AG20443 (cell line): ENCODE measurements at places on chromosomes 7 and 10.
A peak's percentile ranks its signal among the peaks of the same experiment; 100 is the strongest.

- DNase-seq = no peak
Observed at GRCh38 chr10:130354976-130355795, 219.0 kb downstream of the GLRX3 start.

DNA sequence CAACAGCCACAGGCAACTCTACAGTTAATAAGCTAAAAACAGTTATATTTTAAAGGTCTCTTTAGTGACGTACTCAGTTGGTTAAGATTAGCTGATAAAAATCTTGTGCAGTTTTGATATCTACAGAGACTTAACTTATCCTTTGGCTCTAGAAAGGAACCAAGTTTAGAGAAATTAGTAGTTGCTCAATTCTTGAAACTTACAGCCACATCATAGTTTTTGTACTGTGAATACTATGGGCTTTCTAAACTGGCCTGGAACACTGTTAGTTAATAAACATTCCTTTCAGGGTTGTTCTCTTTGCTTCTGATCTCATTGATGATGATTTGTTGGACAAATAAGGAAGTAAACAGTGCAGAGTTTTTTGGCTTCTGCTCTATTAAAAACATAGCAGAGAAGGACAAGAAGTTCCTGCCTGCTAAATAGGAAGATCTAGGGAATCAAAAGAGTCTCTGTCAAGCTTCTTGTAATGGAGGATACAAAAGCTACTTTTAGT, 73.1 kb downstream of the MKLN1 start:
- peak; percentile 20 for DNase-seq

- peak; percentile 80 for DNase-seq
Observed at GRCh38 chr10:123043409-123043925, 34.7 kb downstream of the ACADSB start.

DNA sequence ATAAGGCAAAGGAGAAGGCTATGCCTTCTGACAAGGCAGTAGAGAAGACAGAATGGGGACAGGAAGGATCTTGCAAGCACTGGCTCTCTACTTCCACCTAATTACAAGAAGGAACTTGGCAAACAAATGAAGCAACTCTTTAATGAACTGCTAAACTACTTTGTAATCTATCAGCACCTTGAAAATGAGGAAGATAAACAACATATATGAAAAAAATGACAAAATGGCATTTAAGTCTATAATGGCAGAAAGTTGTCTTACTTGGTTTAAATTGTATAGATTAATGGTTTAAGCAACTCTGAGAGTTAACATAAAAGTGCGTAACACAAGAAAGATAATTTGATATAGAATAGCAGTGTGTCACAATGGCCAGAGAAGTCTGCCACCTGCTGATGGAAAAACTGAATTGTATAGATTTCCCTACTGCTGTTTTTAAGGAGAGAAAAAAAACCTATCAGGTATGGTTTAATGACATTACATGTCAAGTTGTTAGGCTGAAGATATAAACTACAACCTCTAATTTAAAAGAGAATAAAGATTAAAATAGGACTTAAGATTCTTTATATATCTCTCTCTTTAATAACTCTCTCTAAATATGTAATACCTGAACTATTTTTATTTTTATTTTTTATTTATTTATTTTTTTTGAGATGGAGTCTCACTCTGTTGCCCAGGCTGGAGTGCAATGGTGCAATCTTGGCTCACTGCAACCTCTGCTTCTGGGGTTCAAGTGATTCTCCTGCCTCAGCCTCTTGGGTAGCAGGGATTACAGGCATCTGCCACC, 11.8 kb downstream of the NT5C3A start:
- DNase-seq = peak; percentile 27

DNA sequence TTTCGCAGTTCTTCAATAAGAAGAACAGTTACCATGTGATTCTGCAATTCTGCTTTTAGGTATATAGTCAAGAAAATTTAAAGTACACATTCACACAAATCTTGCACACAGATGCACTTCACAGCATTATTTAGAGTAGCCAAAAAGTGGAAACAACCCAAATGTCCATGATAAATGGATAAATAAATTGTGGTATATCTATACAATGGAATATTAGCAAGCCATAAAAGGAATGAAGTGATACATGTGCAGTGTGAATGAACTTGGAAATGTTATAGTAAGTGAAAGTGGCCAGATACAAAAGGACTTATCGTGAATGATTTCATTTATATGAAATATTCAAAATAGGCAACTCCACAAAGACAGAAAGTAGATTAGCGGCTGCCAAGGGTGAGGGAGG, 109.1 kb downstream of the AGMO start:
- no peak for DNase-seq

- DNase-seq = no peak
Observed at GRCh38 chr7:157909370-157909769, 572.6 kb downstream of the DNAJB6 start.

- DNase-seq = no peak
Observed at GRCh38 chr7:142722248-142722794, 27.0 kb upstream of the PRSS1 start.

GRCh38 chr10:44312401-44312800, 72.5 kb downstream of the CXCL12 start:
- DNase-seq = no peak

DNA sequence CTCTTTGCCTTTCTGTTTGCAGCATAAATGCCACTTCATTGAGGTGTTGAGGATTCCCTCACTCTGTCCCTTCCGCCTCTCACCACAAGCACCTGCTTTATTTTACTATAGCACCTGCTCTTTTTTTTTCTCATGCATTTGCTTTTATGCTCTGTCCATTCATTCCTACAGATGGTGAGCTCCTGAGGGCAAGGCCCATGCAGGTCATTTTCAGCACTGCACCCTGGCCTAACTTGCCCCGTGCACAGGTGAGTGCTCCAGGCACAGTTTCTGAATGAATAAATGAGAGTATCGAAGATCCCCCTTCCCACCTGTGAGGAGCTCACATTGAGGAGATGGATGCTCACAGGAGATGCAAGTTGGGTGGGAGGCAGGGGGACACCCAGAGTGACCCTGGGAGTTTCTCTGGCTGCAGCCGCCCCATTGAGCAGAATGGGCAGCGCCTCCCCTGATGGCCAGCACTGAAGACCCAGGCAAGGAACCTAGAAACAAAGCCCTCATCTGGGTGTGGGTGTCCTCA, 1.2 kb upstream of the AKR1E2 start:
- DNase-seq = no peak

DNA sequence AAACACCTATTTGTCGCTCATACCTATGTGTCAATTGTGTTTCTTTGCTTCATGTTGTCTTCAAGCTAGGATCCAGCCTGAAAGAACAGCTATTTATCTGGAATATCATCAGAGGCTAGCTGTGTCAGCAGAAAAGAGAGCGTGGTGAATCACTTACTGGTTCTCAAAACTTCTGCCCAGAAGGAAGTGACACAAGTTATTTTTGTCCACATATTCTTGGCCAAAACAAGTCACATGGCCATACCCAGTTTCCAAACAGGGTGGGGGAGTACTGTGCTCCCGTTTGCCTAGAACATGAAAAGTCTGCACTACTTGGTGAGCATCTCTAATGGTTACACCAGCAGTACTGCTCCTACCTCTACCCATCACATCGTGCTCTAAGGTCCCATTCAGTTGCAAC, 160.9 kb upstream of the CSTF2T start:
- DNase-seq = peak; percentile 56

DNA sequence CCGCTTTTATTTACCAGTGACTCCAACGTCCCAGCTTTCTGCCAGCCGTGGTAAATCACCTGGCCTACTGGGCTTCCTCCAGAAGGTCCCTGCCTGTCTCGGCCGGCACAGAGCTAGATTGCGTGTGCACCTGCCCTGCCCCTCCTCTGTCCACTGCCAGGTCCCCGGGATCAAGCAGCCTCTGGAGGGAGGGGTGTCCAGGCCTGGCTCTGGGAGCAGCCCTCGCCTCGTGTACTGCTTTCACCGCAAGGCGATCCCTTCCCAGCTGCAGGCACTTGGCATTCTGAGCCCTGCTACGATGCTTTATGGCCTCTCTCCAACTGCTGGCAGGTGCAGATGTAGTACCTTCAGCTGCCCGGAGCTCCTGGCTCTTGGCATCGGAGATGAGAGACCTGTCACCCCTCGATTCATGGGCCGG, 7.4 kb downstream of the SLC29A3 start:
- DNase-seq = no peak

GRCh38 chr7:70334871-70335270, 736.6 kb downstream of the AUTS2 start:
- no peak for DNase-seq

GRCh38 chr10:35640951-35641675, 983 bp downstream of the FZD8 start:
- peak; percentile 81 for DNase-seq

DNA sequence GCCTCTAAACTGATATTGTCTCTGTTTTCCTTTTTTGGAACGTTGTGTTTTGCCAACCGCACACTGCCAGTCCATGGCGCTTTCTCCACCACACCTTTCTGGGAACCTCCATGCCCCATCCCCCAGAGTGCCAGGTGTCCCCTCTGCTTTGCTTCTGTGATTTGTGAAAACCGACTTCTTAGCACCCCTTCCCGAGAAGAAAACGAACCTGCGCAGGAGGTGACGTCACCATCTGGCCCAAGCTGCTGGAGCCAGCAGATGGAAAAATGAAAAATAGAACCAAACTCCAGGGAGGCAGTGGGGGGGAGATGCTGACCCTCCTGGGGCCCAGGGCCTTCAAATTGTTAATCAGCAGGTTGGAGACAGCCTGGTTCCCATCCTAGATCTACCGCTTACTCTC, 103.8 kb downstream of the HTR5A start:
- DNase-seq = no peak

- no peak for DNase-seq
Observed at GRCh38 chr7:91140982-91141381, 123.3 kb upstream of the FZD1 start.

GRCh38 chr7:128831994-128832879, 2.0 kb downstream of the FLNC start:
- peak; percentile 40 for DNase-seq

GRCh38 chr7:69670701-69671100, 72.4 kb downstream of the AUTS2 start:
- DNase-seq = peak; percentile 28

GRCh38 chr10:118501171-118501570, 94.3 kb downstream of the PRLHR start:
- DNase-seq = peak; percentile 72

DNA sequence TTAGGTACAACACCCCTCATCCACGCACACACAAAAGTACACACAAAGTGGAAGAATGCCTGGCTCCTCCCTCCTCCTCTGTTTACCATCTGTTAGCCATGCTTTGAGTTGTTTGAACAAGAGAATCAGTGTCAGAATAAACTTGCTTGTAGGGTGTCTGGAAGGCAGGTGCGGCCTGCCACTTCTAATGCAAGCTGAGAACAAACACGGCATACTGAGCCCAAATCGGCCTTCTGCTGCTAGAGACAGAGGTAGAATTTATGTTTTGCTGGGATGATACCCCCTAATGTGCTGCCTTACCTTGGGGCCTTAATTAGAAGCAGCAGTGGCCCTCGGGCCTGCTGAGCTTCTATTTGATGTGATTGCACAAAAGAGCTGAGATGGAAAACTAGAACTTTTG, 24.9 kb upstream of the FAM180A start:
- no peak for DNase-seq

- peak; percentile 49 for DNase-seq
Observed at GRCh38 chr10:29689001-29689400, 54.2 kb upstream of the SVIL start.

- no peak for DNase-seq
Observed at GRCh38 chr7:98214811-98215321, 3.6 kb downstream of the BHLHA15 start.

DNA sequence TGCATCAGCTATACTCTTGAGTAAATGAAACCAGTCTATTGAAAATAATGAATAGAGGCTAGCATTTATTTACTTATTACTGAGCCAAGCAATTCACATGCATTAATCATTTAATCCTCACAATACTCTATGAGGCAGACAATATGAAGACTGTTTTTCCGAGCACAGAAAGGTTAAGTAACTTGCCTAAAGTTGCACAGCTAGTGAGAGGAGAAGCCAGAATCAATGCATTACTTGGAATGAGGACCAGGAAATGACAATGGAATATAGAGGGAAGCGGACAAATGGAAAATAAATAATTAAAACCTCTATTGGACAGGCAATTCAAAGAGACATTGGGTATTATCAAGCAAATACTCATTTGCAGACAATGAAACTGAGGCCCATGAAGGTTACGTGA, 207.6 kb upstream of the PRKCQ start:
- DNase-seq = no peak

DNA sequence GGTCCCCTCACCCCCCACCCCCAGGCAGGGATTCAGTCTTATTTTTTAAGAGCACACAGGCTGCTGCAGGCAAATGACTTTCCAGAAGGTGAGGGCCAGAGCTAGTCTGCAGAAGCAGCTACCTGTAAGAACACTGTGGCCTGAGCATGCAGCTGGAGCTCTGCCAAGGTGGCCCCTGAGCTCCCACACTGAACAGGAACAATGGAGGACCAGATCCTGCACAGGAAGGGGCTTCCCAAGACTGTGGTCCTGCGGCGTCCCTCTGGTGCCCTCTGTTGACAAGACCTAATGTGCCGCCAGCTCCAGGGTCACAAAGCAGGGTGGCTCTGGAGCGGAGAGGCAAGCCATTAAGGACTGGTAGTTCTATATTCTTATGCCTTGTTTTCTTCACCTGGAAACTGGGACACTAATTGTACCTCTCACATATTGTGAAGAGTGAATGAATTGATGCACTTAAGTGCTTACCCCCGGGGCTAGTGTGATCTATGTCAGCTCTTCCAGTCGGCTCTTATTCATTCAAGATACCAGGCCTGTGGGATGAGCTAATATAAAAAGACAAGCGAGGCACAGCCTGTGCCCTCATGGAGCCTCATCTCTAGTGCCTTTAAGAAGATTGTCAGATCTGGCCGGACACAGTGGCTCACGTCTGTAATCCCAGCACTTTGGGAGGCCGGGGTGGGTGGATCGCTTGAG, 8.0 kb upstream of the BEND7 start:
- DNase-seq = peak; percentile 77

GRCh38 chr7:130966246-130967009, 232.4 kb upstream of the KLF14 start:
- peak; percentile 50 for DNase-seq

- DNase-seq = no peak
Observed at GRCh38 chr10:94785211-94785610, 22.7 kb downstream of the CYP2C19 start.

DNA sequence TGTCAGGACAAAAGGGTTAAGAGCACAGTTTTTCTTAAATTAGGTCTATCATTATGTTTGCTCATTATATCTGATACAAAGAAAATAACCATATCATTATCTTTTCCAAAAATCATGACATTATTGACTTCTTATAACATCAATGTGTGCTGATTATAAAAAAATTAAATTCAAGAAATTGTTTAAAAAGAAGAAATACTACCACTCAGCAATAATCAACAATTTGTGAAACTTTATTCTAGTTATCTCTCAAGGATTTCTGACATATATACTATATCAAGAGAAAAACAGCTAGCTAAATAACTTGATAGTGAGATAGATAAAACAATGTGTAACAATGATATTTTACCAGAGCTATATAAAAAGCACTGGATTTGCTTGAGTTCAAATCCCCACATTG, 360.7 kb upstream of the PHF14 start:
- no peak for DNase-seq
